ENCODE measurements at places on chromosomes 2 and 18.
A peak's percentile ranks its signal among the peaks of the same experiment; 100 is the strongest.

DNA sequence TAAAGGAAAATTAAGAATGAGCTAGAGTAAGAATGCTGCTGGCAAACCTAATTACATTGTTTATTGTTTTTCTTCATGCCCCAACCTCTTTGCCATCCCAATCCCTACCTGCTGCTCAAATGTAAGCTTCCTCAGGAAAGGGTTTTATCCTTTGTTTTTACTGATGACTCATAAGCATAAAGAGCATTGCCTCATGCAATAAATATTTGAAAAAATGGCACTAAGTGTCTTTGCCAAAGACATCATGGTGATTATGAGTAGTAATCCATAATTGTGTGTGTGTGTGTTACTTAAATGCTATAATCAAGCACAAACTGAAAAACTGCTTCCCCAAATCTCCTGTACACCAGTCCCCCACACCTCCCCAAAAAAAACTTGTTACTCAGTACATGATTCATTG is 53.4 kb downstream of the DNER start:
- DNase-seq, result no peak

DNA sequence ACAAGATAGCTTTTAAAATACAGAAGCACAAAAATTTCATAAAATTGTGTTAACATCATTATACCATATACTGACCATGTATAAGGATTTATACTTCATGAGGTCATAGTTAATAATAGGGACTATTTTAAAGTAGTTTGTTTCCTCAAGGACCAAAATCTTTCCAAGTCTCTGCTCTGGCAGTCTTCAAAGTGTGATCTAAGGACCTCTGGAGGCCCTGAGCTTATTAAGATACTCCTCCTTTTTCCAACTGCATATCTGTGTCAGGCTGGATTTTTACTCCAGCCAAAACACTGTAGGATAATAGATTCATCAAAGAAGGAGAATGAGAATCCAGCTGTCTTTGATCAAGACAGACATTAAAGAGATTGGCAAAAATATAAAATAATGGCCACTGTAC is 1.7 kb upstream of the SCYGR2 start:
- DNase-seq, result no peak

DNA sequence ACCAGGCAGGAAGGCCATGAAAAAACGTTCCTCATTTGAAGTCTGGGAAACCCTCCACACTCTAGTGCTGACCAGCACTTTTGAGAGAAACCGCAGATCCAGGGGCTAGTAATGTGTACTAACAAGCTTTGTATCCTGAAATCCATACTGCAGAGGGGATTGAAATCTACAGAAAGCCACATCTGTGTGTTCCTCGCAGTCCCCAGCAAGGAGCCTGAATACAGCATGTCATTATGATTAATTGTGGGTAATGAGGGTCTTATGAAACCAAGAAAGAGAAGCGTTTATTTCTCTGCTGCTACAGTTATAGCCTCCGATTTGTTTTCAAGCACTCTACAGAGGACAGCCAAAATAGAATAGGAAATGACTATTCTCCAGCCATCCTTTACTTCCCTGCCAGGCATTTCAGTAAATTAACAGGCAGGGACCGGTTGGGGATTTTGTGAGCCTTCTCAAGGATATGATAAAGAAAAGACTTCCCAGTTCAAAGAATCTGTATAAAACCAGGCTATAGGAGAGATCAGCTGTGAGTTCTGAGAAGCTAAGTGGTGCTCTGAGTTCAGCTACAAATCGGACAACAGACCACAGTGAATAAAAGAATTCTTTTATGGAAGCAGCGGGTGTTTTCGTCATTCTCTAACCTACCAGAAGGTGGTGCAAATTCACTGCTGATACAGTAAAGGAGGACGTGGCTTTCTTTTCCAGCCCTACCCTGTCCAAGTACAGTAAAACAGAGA is 133.4 kb downstream of the INSIG2 start:
- DNase-seq, result peak; percentile 14

- no peak for DNase-seq
Measured at GRCh38 chr2:100367163-100367562, 44.9 kb upstream of the LONRF2 start.

DNA sequence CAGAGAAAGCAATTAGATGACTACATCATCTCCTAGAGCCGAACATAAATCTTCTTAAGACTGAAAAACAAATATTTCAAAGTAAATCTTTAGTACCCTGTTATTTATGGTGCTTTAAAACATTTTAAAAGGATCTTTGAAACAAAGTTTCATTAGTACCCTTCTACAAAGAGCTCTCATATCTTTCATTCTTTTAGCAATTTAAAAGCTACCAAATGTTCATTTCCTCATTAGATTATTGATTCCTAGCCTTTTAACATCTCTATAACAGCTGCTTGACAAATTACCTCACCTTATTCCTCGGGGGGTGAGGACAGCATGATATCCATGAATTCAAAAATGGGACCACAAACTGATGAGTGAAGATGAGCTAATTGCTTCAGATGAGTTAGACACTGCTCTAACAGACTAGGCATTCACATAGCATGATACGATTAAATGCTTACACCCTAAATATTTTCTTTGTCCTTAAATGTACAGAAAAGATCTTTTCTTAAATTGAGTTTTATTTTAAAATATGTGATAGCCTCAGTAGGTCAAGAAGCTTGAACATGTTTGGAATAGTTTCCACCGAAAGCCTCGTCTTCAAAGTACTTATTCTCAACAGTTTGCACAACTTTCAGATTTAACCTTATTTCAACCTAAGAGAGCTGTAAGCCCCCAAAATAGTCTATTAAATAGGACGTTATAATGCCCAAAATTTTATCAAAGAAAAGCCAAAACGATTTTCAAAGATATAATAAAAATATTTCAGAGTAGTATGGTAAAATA is 2.1 kb downstream of the ATAD2B start:
- no peak for DNase-seq

DNA sequence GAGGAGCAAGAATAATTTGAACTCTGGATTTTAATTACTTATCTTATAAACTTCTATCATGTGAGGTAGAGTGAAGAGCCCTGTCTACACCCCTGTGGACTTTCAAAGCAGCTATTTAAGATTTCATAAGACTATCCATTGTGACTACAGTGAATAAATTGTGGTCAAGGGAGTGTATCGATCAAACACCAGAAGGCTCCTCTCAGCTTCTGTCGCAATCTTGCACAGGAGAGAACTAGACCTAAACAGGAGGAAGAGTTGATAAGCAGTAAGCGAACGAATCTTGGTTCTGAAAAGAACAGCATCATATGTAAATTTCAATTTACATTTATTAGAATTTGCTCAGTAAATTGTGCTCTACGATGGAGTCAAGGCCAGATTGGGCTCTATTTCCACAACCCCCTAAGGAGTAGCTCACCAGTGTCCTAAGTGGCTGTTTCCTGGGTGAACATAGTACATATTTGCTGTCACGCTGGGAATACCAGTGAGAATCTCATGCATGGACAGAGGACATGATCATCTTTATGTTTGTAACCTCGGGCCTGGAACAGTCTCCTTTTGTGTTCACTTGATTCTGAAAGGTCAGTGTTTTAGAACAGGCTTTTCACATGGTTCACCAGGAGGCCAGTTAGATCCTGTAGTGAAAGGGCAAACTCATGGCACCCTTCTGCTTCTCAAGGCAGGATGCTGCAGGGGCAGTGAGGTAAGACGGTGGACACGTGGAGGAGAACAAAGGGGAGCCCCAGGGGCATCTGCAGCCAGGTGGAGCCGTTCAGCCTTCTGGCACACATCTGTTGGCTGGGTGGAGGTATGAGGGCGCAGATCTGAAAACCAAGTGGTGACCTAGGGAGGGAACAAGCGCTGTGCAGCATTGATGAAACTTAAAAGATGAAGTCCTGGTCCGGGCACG is 33.3 kb downstream of the NPAS2 start:
- no peak for DNase-seq

GRCh38 chr2:225282858-225283710 is 116.4 kb upstream of the NYAP2 start:
- DNase-seq, result no peak

DNA sequence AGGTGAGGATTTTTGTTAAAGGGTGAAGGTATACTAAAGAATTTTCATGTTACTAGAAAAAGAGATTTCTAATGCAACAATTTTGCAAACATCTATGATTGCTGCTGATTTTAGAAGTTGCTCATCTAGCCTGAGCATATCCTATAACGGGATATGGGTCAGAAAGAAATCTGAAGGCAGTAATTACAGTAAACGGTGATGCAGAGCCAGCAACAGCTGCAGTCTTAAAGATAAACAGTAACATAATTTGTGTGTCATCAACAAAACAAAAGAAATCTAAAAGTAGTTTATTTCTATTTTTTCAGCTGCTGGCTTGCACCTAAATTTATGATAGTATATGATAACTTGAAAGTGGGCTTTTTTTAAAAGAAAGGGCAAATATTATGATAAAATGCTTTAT is 215.7 kb downstream of the SLC4A10 start:
- DNase-seq, result no peak

GRCh38 chr18:59006461-59007067 is 133.1 kb upstream of the SEC11C start:
- no peak for DNase-seq

DNA sequence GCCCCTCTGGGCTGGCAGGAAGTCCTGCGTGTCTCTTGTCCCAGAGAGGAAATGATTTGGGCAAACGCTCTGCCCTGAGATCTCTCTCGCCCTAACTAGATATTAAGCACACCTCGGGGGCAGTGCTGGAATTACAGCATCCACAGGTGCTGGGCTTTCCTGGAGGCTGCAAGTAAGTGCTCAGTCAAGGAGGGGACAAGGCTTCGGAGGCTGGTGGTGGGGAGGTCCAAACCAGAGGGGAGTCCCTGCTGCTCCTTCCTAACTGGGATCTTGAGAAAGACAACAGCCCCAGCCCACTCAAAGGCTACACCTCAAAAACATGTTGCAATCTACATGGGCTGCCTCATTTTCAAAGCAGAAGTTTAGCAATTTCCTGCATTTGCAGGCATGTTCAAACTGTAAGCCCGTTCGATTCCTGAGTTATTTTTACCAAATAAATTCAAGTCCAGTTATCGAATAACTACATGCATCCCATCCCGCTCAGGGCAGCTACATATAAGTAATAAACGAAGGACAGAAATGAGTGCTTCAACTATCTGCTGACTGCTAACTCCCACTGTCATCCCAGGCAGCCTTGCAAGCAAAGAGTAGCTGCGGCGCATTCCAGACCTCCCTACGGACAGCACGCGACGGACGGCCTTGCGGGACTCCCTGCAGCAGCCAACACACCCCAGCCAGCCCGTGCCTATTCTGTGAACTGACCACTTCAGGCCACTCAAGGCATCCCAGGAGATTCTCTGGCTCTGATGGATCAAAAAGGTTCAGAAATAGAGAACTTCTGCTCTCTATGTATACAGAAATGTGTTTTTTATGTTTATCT is 27.5 kb downstream of the ZNF516 start:
- DNase-seq, result no peak

GRCh38 chr2:233088972-233089345 is 28.8 kb downstream of the INPP5D start:
- DNase-seq, result no peak

- DNase-seq, result no peak
Measured at GRCh38 chr2:16785149-16785548, 119.5 kb upstream of the CYRIA start.

DNA sequence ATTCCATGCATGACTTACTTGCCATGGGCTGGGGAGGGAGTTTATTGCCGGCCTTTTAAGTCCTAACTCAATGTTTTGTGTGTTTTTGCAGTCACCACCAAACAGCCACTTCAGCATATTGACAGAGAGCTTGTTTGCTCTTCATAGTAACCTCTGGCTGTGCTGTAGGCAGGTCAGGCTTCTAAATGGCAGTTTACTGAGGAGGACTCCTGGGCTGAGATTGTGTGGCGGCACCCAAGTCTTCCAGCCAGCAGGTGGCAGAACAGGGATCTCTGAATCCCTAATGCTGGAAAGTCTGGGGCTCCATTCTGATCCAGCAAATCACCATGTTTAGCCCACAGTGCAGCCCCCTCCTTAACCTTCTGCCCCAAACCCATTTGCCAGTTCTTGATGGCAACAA is 121.2 kb downstream of the CAPN13 start:
- no peak for DNase-seq

GRCh38 chr18:56575819-56576663 is 62.4 kb downstream of the TXNL1 start:
- no peak for DNase-seq

GRCh38 chr2:146138820-146139219 is 1618.9 kb upstream of the ZEB2 start:
- DNase-seq, result no peak

Measured in CD4-positive, alpha-beta T cell treated with Interferon gamma for 1 hour (primary cell).